GM12891 (cell line): ENCODE measurements at places on chromosomes 13 and 19.
A peak's percentile ranks its signal among the peaks of the same experiment; 100 is the strongest.

DNA sequence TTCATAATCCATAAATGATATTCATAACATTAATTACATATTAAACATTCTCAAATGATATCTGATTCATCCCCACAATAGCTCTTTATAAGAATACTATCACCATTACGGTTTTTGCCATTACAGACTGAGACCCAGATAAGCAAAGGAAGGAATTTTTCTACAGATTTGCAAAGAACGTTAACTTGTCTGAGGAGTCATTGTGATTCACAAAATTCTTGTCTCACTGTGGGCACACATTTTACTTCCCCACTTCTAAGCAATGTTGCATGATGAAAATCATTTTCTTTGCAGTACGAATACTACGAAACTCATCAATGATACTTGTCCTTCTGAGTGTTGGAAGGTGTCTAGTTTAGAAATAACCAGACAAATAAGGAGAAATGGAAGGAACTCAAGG is 70.1 kb downstream of the NALCN start:
- no peak for DNase-seq

DNA sequence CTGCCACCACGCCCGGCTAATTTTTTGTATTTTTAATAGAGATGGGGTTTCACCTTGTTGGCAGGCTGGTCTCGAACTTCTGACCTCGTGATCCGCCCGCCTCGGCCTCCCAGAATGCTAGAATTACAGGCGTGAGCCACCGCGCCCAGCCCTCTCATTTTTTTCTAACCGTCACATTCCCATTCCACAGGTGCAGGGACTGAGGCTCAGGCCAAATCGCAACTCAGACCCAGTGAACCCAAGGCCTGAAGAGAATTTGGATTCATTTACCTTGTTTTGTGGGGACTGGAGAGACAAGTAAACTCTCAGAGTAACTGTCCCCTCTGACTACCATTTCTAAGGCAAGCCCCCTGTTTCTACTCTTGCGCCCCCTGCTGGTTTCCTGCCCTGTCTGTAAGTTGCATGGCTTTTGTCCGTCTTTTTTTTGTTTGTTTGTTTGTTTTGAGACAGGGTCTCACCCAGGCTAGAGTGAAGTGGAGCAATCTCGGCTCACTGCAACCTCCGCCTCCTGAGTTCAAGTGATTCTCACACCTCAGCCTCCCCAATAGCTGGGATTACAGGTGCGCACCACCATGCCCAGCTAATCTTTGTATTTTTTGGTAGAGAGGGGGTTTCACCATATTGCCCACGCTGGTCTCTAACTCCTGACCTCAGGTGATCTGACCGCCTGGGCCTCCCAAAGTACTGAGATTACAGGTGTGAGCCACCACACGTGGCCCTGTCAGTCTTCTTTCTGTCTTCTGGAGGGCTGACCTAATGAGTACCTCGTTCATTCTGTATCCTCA is 2.3 kb upstream of the STRN4 start:
- no peak for DNase-seq

DNA sequence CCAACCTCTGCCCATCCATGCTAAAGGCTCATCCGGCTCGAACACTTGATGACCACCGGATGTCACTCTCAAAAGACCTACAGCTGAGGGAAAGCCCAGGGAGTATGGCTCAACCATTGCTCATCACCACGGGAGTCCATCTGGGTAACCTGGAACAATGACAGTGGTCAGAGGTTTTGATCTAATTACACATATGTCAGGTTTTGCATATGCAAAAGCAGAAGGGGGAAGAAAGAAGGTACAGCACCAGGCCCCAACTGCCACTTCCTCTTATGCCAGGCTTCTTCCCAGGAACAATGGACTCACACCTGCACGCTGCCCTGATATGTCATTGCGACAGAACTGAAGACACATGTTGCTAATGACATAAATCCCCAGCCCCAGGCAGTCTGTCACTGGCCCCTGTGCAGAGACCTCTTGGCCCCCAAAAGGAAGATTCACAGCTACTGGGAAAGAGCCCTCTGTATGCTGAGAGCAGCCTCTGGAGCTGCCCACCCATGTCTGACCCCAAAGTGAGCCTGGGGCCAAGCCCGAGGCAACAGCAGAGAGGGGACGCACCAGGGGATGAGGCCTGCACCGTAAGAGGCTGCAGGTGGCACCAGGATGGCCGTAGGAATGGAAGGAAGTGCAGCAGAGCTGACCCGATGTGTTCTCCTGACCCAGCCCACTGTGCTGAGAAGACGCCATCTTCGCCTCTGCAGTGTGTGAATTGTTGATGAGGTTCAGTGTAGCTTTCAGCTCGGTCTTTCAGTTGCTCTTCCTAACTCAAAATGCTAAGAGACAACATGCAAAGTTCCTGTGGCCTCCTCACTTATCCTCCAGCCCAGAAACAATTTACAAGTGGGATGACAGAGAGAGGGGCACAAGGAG is 26.3 kb downstream of the EPS15L1 start:
- no peak for DNase-seq

GRCh38 chr19:4531562-4532165 is 3.4 kb downstream of the PLIN5 start:
- no peak for DNase-seq

DNA sequence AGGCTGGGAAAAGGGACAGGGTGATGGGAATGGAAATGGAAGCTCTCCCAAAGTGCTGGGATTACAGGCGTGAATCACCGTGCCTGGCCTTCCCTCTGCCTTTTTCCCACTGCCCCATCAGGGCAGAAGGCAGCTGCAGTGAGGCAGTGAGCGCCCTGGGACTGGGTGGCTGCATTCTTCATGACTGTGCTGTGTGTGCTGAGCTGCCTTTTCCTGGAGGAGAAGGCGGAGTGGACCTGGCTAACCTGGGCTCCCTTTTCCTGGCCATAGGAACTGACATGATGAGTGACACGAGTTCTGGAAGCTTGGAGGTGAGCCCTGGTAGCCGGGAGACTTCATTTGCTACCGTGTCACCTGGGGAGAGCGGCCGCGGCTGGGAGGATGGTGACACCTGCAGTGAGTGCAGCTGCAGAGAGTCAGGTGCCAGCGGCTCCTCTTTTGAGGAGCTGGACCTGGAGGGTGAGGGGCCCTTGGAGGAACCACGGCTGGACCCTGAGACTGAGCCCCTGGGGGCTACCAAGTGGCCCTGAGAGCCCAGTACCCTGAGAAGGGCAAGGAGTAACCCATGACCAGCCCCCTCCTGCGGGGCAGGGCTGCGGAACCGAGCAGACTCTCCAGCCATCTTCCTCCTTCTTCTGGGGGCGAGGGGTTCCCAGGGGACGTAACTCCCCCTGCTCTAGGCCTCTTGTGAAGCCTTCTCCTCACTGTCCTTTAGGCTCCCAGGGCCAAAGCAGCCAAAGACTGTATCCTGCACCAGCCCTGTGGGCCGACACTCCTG is 26.3 kb upstream of the ZNF492 start:
- no peak for DNase-seq

GRCh38 chr19:45152504-45153338 is 8.1 kb downstream of the NKPD1 start:
- DNase-seq, result peak; percentile 56

GRCh38 chr13:25225970-25226369 is 53.9 kb upstream of the AMER2 start:
- no peak for DNase-seq
